ENCODE measurements at places on chromosomes 11 and 22. TPM values are rescaled to one million over a fixed set of nuclear protein-coding genes. Genes with fewer than 3 reads are reported as not detected.

The MEI1 gene
- polyA plus RNA-seq = 0.87 TPM

The SHISAL1 gene
- polyA plus RNA-seq = 0.64 TPM

The CCDC34 gene
- polyA plus RNA-seq = 56.0 TPM

The PHLDB1 gene
- polyA plus RNA-seq = 46.0 TPM

The SPI1 gene
- 0.23 TPM for polyA plus RNA-seq

The MYBPC3 gene
- polyA plus RNA-seq = not detected

The ZNRF3 gene
- polyA plus RNA-seq = 12.3 TPM

The TYR gene
- 0.08 TPM for polyA plus RNA-seq

The KIAA1671 gene
- polyA plus RNA-seq = 6.1 TPM
